ENCODE measurements at places on chromosomes 1 and 21.

DNA sequence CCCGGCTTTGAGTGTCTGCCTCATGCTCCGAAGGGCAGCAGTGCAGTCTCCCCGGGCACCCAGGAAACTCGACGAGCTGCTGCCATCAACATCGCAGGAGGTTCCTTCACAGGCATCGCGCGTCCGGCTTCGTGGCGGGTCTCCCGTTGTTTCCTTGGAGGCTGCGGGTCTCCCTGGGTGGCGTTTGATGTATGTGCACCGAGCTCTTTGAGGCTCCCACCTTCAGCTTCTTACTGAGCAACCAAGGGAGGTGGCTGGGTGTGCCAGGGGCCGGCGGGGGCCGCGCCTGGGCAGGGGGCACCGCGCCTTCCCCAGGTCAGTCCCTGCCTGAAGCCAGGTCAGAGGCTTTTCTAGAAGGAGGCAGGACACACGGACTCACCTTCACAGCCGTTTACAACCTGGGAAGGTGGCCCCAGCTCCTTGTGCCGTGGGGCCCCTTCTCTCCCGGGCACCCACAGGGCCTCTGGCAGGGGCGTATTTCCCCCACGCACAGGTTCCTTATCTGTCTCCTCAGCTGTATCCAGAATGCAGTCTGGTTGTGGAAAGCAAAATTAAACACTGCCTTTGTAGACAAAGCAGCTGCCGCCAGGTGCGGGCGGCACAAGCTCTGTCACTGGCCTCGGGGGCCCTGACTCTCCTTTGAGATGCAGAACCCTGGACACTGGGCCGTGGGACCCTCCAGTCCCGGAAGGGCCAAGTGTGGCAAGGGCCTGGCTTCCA, 21.7 kb upstream of the PEX10 start:
- DNase-seq: no peak

DNA sequence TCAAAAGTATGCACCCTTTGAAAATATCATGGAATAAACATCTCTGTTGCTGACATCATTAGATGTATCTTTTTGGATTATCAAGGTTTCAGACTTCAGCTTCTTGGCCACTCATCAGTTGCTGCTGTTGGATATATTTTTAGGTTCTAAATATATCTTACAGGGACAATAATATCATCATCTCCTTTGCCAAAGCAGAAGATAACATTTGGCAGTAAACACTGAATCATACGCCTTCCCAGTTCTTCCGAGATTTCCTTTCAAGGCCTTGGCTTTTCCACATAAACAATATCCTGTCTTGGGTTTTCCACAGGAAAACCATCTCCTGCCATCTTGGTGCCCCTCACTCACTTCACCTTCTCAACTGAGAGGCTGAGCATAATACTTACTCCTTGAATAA, 39.3 kb downstream of the RGS7 start:
- DNase-seq: peak; percentile 50

GRCh38 chr1:225342695-225343094, 85.1 kb downstream of the LBR start:
- no peak for DNase-seq

DNA sequence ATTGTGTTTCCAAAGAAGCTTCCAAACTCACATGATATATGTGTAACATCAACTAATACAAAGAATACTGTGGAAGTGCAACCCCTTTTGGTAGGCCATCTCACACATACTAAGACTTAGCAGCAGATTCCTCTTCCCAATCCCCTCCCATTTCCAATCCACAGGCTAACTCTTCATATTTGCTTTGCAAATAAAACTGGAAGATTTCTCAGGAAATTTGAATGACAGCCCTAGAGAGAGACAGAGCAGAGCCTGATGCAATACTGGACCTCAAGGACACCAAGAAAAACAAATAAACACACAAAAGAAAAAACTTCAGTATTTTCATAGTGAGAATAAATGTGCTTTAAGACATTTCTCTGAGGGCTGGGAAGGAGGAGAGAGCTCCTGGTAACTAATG, 190.2 kb upstream of the BRINP3 start:
- no peak for DNase-seq

DNA sequence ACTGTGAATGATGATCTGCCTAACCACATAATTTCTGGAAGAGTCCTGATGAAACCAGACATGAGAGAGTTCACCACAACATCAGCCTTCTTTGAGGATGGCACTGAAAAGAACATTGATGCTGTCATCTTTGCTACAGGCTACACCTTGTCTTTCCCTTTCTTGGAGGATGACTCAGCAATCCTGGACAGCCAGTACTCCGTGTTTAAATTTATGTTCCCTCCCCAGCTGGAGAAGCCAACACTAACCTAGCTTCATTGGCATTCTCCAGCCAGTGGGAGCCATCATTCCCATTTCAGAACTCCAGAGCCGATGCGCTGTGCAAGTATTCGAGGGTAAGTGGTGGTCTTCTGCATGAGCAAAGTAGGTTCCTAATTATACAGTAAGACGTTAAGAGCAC, 164.1 kb upstream of the POGK start:
- DNase-seq: no peak

- no peak for DNase-seq
Measured at GRCh38 chr1:202012544-202013478, 2.4 kb downstream of the ELF3 start.
